ENCODE measurements at places on chromosomes 2 and 18.

GRCh38 chr2:29255004-29255403, 139.8 kb downstream of the CLIP4 start:
- DNase-seq = no peak

DNA sequence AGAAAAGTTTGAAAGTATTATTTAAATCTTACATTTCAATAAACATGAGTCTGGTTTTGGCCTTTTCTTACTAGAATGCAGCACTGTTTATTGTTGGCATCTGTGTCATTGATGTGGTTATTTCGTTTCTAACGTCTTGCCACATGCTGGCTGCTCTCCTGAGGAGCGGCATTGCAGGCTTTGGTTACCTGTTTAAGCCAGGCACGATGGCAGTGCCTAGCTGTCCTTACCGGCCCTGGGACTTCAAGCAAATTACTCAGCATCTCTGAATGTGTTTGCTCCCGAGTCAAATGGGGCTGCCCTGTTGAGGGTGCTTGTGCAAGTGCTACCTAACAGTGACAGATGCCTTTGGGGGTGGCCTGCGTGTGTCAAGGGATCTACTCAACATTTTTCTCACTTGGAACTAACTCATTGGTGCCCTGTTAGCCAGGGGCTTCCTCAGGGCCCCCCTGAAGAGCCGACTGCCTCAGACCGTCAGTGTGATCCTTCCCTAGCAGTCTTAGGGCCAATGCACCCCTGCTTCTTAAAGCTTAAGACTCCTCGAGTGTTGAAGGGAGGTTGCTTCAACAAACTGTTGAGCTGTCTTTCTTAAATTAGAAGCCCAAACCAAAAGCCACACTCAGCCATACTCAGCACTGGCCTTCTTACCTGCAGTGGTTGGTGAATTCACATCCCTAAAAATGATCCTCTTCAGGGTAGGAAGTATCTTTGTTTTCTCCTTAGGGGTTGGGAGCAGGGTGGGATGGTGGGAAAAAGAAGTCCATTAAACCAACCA, 151.5 kb downstream of the NCK2 start:
- DNase-seq = no peak

DNA sequence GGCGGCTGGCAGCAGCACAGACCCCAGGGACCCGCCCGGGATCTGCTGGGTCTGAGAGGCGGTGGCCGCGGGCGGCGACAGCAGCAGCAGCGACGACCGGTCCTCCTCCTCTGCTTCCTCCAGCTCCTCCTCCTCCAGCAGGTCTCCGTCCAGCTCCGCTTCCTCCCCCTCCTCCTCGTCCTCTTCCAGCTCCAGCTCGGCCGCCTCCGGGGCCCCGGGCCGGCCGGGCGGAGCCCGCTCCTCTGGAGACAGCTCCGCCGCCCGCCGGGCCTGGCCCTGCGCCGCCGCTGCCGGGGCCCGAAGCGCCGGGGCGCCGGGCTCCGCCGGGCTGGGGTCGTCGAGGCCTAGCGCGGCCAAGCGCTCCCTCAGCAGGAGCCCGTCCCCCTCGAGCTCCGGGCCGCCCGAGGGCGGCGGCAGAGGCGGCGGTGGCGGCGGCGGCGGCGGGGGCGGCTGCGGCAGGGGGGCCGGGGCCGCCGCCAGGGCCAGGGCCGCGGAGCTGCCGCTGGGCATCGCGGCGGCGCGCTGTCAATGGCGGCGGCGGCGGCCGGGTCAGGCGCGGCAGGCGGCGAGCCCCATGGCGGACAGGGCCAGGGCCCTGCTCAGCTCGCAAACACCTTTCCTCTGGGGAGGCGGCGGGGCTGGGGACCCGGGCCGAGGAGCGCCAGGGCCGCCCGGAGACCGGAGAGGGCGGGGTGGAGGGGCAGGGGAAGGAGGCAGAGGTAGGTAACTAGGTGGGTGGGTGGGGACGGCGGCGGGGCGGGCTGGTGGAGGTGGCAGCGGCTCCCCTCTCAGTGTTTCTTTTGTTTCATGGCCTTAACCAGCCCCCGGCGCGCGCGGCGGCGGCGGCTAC, 445 bp downstream of the MEX3C start:
- DNase-seq = peak; percentile 20

DNA sequence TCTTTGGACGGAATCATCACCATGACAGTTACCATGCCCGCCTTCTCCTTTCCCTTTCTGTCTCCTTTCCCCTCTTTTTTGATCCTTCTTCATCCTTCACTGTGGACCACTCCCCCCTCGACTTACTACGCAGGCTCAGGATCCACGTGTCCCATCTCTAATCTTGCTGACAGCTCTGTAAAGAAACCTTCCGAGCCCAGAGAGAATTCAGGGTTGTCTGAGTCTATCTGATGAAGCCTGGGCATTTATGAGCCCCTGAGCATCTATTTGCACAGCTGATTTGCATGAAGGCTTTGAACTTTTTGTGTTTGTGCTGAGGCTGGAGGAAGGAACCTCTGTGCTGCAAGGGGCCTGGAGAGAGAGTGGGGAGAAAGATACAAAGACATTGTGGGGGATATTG, 50.7 kb downstream of the CIB4 start:
- DNase-seq = no peak

DNA sequence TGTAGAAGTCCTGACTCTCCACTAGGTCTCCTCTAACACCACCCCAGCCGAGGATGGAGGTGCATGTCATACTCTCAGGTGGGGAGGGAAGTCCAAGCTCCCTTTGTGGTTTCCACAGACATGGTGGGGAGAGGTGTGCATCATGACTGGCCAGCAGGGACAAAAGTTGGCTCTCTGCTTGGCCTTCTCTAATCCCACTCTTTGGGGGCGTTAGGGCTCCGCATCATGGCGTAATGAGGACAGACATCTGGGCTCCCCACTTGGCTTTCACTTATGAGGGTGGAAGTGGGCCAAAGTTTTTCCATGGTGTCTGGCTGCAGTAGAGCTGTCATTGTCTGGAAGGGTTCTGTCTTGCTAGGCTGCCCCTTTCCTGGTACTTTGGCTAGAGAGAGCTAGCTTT, 80.7 kb upstream of the DAPL1 start:
- no peak for DNase-seq

DNA sequence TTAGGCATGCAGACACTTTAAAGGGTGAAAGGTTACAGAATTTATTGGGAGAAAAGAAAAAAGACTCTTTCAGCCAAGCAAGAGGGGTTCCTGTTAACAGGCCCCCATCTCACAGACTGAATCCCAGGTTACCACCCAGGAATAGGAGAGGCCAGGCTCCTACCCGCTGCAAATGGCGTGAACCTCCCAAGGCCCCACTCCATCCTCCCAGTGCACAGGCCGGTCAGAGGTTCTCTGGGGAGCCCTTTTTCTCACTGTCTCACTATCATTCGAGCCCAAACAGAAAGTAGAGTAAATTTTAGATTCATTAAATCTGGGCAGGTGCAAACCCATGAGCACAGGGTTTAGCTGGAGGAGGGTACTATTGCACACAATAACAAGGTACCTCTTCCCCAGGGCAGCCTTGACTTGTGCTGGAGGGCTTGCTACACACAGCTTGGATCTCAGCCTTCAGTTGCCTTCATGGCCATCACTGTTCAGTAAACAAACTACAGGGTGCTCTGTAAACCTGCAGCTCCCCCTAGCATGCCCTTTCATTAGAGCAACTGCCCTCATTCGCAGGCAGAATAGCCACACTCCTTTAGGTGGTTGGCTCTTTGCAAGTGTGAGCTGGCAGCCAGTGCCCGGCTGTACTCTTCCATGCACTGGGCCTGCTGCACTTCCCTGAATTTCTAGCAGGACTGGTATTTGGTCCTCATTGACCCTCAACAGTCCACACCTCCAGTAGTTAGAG, 7.3 kb upstream of the PLEK start:
- peak; percentile 47 for DNase-seq

GRCh38 chr2:163943403-163944346, 207.9 kb upstream of the FIGN start:
- DNase-seq = no peak

GRCh38 chr18:11544060-11544633, 65.2 kb upstream of the SLC35G4 start:
- DNase-seq = no peak

DNA sequence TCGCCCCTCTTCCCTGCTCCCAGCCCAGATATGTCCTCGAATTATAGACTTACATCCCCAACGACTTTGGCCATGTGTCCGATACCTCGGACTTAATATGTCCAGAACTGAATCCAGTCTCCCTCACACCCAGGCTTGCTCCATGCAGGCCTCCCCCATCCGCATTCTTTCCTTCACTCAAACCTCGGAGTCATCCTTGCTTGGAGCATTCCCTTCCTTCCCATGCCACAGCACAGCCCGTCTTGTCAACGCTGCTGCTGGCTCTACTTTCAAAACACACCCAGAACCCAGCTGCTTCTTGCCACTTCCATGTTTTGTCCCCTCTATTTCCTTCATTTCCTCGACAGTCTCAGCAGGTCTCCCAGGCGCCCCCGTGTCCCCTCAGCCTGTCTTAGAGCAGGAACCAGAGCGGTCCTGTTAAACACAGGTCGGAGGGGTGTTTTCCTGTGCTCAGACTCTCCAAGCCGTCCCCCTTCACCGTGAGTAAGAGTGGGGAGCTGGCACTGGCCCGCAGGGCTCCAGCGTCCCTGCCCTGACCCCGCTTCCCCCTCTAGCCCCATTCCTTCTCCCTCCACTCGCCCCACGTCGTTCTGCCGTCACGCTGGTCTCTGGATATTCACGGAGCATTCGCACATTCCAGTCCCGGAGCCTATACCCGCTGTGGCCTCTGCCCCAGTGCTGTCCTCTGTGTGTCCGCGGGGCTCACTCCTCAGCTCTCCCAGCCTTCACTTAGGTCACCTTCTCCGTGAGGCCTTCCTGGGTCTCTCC, 54.4 kb downstream of the VAPA start:
- no peak for DNase-seq

DNA sequence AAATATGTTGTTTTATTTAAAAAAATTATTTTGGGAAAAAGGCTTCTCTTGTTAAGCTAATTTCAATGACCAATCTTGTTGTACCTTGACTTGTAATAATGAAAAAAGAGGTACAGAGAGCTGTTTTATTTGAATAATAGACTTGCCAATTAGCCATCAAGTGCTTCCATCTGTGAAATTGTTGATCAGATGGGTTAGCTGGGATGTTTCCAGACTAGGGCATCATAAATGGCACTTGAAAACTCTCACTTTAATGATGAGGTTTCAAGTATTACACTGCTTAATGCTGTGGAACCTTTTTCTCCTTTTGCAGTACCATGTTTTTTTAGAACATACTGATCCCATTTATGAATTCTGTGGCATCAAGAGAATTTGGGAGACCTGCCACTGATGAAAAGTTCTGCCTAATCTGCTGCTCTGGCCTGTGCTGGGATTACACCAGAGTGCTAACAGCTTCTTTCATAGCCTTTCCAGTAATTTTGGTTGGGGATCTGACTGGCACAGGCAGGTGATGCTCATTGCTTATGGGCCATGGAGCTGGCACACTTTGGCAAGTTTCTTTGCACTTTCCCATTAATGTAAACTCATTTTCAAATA, 24.2 kb downstream of the PSMD14 start:
- no peak for DNase-seq

GRCh38 chr2:197007716-197008628, 81.5 kb upstream of the PGAP1 start:
- no peak for DNase-seq

DNA sequence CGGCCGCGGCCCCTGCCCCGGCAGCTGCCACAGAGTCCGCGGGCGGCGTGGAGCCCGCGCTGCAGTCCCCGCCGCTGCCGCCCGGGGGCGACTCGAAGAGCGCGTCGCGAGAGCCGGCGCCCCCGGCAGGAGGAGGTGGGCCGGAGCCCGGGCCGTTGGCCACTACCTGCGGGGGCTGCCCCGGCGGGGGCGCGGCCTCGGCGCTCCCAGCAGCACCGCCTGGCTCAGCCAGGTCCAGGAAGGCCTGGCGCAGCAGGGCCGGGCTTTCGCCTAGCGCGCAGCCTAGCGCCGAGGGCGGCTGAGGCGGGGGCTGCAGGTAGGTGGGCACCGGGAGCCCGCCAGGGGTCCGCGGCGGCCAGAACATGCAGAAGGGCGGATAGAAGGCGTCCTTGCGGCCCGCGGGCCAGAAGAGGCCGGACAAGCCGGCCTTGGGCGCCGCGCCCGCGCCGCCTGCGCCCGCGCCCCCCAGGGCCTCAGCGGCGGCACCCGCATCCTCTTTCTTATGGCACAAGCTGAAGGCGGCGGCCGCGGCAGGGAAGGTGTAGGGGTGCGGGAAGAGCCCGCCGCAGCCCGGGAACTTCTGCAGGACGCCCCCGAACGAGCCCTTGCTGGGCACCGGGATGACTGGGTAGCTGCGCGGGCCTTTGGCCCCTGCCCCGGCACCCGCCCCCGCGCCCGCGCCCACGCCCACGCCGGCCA, 3.9 kb downstream of the SKOR2 start:
- no peak for DNase-seq

DNA sequence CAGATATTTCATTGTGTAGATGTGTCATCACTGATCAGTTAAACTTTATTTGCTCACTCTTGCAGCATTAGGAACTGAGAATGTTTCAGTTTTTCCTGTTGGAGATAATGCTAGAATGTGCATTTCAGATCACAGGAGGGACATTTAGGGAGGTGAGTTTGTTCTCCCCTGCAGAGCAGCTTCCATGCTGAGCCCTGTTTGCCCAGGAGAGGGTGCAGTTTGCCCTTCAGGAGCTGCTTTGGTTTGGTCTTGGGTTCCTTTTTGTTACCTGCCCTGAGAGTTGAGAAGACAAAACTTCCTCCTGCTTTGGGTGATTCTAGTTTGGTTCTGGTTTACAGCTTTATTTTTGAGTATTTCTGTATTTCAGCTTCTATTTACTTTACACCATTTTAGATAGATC, 49.9 kb downstream of the DGKD start:
- no peak for DNase-seq

DNA sequence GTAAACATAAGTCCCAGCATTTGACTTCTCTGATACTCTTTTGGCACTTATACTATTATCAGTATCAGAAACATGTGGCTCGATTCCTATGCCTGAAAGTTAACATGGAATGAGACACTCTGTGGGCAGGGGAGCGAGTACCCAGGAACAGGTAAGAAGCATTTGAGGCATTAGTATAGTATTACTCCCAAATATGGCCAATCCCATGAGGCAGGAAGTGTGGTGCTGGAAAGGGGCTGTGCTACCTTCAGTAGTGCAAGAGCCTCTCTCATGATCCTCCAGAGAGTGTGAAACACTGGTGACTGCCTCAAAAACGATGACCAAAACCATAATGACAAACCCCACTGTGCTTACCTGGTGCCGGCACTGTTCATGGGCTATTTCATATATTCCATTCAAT, 415.1 kb downstream of the SOX11 start:
- DNase-seq = no peak

DNA sequence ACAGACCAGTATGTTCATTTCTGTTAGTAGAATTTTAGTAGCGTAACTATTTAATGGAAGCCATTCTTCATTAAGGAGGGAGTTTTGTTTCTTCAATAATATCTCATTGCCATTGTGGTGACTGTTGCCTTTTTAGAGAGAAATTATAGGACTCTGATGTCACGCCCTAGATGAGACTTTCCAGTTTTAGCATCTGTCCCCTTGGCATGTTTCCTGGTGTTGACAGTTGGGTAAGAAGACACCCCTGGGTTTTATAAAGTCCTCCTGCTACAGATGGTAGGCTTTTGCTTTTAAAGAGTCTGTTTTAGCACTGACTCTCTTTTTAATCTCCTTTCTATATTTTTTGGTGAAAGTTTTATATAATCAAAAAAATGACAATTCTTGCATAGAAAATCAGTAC, 41.9 kb downstream of the KCNJ3 start:
- no peak for DNase-seq

Data from stromal cell of bone marrow (primary cell).